ENCODE measurements at places on chromosomes 12 and 14.
A peak's percentile ranks its signal among the peaks of the same experiment; 100 is the strongest.

GRCh38 chr12:123743002-123743401 is 19.1 kb upstream of the DNAH10 start:
- no peak for DNase-seq

DNA sequence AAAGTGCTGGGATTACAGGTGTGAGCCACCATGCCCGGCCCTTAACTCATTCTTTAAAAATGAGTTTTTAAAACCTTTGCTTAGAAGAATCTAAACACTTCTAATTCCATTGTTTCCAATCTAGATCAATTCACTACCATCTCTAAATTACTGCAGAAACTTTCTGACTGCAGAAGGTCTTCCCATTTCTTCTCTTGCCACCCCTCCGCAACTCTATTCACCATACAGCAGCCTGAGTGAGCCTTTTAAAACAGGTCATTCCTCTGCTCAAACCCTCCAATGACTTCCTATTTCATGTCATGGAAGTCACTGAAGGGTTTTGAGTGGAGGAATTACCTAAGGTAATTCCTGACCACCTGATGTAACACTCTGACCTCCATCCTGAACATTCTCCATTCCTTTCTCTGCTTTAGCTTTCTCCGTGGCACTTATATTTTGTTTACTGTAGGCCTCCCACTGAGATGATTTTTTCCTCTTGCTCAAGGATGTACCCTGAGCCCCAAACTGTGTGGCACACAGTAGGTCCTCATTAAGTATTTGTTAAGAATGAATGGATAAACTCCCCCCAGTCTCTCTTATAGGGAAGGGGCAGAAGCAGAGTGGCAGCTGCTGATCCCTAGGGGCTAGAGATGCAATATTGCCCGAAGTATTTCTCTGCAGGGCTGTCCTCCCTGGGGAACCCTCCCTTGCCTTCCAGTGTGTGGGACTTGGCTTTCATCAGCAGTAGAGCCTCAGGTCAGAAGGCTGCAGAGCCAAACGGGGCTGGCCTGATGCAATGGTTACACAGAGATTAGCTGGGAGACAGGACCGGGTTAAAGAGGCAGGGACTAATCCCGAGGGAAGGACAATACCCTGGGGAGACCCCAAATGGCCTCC is 1.2 kb downstream of the DDIT3 start:
- DNase-seq: no peak

DNA sequence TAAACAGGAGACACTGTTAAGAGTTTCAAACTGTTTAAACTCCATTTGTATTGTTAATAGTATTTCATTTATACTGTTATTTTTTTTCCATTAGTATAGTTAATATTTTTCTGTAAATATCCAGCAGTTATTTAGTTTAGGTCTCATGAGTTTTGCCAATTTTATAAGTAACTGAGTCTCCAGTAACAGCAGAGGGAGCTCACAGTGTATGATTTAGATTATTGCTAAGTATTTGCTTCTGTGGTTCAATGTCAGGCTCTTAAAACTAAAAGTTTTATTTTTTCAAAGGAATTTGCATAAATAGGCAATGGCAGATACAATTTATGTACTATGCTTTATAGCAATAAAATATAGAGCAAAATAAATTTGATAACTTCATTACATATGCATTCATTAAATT is 209.7 kb downstream of the ATXN7L3B start:
- peak; percentile 7 for DNase-seq

DNA sequence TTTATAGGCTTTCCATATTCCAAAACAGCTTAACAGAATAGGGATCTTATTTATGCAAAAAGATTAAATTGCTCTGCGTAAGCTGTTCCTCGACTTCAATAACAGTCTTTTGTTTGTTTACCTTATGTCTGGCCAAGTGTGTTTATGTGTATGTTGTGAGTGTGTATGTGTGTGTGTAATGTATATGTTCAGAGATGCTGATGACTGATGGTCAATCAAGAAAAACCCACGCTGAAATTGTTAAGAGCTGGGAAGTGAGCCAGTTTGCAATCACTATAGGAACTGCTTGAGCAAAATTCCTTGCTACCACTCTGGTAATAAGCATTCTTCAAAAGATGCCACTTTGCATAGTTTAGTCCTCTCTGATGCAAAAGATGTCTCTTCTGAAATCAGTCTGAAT is 59.6 kb downstream of the PRKD1 start:
- no peak for DNase-seq
